ENCODE measurements at places on chromosomes 7 and 10.

DNA sequence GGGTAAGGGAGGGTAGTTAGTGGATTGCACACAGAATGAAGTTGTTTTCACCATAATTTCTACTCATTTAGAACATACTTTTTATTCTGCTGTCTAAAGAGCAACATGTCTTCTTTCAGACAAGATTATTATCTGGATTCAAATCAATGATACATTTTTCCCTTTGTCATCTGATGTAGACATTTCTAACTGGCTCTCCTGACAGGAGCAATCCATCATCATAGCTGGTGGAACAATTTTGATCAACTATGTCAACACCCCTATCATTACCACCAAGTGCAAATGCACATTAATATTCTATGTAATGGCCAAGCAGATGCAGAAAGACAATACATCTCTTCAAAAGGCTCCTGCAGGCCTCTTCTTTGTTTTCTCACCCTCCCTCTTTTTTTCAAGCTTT, 672.9 kb upstream of the LRRTM3 start:
- no peak for DNase-seq

GRCh38 chr10:32244011-32244410, 102.9 kb downstream of the EPC1 start:
- no peak for DNase-seq

DNA sequence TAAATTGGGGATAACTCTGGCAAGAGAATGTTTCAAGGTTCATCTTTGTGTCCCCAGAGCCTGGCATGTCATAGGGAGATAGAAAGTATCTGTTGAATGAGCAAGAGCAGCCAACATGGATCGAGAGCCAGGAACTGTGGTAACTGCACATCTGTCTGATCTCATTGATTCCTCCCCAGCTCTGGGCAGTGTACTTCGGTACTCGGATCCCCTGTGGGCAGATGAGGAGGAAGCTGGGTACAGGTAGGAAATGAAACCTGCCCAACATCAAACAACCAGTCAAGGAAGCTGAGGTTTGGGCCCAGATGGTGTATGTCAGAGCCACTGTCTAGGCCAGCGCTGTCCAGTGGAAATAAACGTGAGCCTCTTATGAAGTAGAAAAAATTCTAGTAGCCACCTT, 76.4 kb downstream of the GRK5 start:
- no peak for DNase-seq

- DNase-seq, result no peak
Measured at GRCh38 chr10:87696922-87697745, 37.5 kb downstream of the PAPSS2 start.

DNA sequence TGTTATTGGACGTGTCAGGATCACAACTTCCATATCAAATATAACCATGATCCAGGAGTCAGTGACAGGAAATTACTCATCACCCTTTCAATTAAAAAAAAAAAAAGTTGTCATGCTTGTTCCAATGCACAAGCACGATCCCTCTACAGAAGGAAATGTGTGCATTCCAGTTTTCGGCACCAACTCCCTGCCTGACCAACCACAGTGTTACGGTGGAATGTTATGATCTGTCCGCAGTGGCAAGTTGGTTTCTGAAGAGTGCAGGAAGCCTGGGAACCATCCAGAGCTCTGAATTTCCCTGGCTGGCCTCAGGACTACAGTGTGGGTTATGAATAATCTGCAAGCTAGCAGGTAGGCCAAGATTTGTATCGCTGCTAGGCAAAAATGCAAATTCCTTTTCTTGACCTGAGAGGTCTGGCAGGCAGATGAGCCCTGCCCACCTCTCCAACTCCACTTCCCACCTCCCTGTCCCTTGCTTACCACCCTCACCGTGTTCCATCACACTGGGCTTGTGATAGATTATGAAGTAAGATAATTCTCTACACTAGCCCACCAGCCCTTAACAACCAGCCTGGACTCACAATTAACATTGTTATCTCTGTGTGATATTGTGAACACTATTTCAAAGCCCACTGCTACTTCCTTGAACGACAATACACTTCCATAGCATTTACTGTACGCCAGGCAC, 20.4 kb downstream of the FRMPD2 start:
- no peak for DNase-seq

DNA sequence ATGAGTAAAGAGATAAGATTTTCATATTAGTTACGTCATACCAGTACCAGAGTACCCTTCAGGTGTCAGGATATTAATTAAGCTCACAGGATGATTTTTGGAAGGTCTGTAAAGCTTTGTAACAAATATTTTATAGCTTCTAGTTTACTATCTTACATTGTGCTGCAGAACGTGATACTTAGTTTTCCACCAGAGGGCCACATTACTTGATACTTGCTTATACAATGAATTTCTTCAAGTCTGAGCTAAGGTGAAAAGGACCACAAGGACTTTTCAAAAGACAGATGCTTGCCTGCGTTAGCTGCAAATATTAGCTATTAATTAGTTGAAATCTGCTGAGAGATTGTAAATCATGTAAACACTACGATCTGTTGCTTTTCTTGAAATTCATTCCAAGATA, 12.2 kb downstream of the FOXP2 start:
- no peak for DNase-seq

- DNase-seq, result no peak
Measured at GRCh38 chr7:31432836-31433340, 81.0 kb upstream of the ITPRID1 start.

DNA sequence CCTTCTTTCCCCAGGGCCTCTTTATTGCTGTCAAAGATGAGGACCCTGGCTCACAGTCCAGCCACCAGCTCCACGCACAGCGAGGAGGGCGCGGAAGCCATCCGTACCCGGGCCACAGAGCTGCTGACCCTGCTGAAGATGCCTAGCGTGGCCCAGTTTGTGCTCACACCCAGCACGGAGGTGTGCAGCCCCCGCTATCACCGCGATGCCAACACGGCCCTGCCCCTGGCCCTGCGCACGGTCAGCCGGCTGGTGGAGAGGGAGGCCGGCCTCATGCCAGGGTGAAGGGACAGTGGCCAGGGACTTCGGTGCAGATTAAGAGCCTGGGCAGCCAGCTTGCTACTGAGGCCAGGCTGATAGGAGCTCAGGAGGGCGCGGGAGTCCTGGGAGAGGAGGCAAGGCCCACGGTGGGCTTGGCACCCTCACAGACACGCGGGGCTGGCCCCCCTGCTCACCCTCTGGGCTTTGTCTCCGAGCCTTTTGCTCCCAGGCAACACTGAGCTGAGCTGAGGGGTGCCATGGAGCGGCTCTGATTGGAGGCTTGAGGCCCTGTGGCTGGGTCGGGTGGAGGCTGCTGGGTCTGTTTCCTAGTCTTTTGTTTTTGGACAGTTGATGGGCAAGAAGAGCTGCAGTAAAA, 15.8 kb downstream of the AP5Z1 start:
- DNase-seq, result no peak

DNA sequence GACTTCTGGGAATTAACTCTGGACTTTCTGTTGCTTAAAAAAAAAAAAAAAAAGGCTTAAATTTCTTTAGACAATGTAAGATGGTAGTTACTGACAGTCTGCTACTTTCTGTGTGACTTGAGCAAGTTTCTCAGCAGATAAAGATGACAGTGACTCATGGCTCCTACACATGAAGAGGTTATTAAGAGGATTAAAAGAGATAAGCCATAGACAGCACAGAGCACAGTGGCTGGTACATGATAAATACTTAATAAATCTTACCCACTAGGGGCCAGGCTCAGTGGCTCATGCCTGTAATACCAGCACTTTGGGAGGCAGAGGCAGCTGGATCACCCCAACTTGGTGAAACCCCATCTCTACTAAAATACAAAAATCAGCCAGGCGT, 174.8 kb downstream of the JAZF1 start:
- DNase-seq, result no peak

- DNase-seq, result no peak
Measured at GRCh38 chr7:37971491-37971890, 51.1 kb downstream of the EPDR1 start.

DNA sequence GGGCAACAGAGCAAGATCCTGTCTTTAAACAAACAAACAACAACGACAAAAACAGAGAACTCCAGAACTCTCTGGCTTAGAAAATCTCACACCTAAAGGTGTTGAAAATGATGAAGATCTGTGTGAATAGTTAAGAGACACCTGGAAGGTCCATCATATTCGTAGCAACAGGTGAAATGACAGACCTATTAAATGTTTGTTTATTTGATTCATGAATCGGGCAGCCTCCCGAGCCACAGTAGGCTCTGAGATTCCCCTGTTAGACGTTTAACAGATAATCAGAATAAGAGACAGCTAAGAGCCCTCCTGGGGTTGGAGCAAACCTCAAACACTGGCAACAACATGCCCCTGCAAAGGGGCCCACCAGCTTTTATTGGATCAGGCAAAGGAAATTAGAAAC, 103.7 kb downstream of the LCOR start:
- no peak for DNase-seq

GRCh38 chr7:30851651-30852307, 59.9 kb upstream of the AQP1 start:
- no peak for DNase-seq

DNA sequence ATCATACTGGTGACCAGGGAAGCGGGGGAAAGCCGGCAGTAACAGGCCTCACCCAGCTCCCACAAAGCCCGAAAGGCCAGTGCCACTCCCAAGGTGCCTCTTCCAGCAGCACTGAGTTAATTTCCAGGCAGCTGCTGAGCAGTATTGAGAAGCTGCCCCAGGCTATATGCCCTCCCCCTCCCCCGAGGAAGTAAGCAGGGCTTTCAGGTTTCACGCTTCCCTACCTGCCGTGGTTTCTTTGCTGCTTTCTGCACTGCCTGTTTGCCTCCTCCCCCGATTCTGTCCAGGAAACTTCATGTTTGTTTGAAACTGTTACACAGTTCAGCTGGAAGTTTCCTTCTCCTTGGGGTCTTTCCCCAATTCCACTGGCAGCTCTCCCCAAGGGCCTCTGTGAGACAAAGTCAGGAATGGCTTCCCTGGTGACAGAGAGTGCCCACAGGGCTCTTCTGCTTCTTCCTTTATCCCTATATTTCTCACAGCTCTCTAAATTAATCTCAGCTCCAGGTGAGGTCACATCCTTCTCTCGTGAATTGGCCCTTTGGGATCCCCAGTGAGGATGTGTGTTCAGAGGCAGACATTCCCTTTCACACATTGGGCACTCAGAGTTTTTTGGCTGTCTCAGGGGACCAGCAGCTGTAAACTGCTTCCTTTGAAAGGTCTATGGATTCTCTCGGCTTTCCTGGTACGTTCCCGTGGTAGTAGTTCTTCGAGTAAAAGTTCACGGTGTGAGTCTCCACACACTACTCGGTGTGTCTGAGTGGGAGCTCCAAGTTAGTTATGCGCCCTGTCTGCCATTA, 19.4 kb downstream of the C1GALT1 start:
- DNase-seq, result peak; percentile 48

- DNase-seq, result no peak
Measured at GRCh38 chr7:7582596-7582995, 15.9 kb downstream of the MIOS start.

- no peak for DNase-seq
Measured at GRCh38 chr10:114391599-114391998, 12.7 kb downstream of the AFAP1L2 start.

GRCh38 chr10:87740254-87740655, 77.8 kb downstream of the ATAD1 start:
- DNase-seq, result no peak

DNA sequence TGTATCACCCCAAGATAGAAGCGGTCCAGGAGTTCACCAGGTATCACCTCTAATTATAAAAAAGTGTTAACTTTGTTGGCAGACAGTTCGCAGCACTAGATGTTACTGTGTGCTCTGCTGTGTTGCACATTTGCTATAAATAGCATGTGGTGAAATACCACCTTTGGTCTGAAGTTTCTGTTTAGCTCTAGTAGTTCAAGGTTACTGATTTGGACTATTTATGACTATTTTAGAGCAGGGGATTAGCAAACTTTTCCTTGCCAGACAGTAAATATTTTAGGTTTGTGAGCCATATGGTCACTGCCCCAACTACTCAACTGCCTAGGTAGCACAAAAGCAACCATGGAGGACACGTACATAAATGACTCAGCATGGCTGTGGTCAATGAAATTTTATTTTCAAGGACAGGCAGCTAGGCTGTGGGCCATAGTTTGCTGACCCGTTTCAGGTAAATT, 16.5 kb downstream of the DENND10 start:
- DNase-seq, result no peak

DNA sequence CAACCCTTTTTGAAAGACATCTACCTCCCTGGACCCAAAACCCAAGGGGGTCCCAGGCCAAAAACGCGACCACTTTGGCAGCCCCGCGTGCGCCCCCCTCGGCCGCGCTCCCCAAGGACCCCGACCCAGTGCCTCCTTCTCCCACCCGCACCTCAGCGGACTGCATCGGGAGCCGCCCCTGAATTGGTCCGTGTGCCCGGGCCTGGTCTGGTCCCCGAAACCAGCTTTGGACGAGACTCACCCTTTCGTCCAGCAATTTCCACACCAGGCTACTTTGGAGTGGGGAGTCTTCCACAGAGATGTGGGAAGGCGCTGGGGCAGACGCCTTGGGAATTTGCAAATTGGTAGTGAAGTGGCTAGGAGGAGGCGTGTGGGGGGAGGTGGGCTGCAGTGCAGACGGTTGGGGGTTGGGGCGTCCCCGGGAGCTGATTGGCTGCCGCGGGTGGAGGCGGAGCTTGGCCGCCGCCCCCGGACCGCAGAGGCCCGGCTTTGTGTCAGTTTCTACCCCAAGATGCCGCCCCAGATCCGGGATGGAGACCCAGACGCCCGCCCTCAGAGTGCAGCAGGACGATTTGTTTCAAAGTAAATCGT, 16.9 kb downstream of the TCAF1 start:
- peak; percentile 40 for DNase-seq

DNA sequence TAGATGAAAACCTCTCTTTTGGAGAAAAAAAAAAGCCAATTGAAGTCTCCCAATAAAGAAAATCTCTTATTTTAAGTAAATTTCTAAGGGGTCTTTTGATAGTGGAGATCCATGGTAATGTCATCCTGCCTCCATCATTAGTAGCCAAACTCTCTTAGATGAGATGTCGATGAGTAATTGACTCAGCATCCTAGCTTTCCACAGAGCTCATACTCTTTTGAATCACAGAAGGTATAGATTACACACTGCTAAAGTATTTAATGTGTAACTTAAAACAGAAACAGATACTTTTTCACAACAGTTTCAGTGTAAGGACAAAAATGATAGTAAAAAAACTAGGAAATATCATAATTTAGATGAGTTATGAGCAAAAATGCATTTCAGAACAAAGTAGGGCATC, 19.4 kb downstream of the MAGI2 start:
- DNase-seq, result no peak

- DNase-seq, result no peak
Measured at GRCh38 chr7:45992826-45993225, 71.8 kb upstream of the IGFBP3 start.

GRCh38 chr10:29732918-29733317, 98.1 kb upstream of the SVIL start:
- DNase-seq, result no peak

- DNase-seq, result no peak
Measured at GRCh38 chr10:108905821-108906220, 1017.5 kb downstream of the XPNPEP1 start.

Measured in stimulated activated CD8-positive, alpha-beta memory T cell treated with anti-CD3 and anti-CD28 coated beads, Interleukin-4, amount 100 ng/mL, for 48 hours (primary cell).